Muscle of arm (tissue), 14 donors: ENCODE measurements at places on chromosomes 6 and 20.

- DNase-seq, result peak; percentile 38
These were observed 87.5 kb downstream of the ZFP64 start for GRCh38 chr20:52103913-52104545.

DNA sequence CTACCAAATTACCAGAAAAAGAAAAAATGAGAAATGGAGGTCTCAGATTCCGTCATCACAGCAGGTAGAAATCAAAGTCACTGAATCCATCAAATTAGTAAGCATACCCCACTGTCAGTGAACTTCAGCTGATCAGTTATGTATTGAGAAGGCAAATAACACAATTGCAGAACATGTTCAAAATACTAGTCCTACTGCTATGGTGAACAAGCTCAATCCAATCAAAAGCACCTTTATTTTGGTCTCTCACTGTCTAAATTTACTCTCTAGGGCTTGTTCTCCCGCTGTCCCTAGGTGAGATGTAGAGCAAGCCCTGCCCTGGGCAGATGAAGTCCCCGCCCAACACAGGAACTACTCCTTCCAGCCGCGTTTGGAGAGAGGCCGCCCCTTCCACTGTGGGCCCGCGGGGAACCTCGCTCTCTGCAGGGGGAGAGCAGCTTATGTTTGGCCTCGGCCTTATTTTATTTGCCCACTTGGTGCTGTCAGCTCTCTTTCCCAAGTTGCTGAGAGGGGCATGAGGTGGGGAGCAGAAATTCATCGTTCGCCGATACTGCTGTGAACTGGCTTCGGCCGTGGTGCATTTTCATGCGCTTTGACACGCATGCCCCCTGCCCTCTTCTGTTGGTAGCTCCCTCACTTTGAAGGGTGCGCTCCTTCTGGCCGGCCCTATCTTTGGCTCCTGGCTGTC, 14.3 kb upstream of the MAP1LC3A start:
- no peak for DNase-seq

DNA sequence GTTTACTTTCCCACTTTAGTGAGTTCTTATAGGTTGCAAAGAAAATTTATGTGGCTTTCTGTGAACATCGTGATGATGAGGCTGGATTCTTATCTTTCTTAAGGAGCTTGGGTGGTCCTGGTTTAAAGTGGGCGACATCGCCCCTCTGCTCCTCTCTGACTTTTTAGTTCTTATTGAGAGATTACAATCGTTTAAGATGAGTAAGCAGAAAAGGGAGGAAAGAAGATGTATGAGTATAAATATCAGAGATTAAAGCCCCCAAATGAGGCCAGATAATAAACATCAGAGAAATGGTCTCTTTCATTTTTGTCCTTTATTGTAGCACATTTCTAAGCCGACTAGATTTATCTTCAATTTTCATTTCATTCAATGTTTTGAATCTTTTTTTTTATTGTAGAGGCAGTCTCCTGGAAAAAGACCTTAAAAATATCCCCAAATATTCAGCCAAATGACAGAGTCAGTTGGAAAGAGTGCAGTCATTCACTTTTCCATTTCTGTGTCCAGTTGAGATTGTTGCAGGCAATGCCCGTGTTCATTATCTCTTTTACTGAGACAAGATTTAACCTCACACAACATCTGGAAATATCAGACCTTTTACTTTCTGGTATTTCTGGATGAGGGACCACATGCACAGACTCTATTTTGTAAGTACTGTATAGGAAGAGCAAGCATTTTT, 62.0 kb upstream of the PDE7B start:
- DNase-seq, result peak; percentile 55

GRCh38 chr6:166591961-166592520, 5.6 kb upstream of the RAMACL start:
- DNase-seq, result no peak

DNA sequence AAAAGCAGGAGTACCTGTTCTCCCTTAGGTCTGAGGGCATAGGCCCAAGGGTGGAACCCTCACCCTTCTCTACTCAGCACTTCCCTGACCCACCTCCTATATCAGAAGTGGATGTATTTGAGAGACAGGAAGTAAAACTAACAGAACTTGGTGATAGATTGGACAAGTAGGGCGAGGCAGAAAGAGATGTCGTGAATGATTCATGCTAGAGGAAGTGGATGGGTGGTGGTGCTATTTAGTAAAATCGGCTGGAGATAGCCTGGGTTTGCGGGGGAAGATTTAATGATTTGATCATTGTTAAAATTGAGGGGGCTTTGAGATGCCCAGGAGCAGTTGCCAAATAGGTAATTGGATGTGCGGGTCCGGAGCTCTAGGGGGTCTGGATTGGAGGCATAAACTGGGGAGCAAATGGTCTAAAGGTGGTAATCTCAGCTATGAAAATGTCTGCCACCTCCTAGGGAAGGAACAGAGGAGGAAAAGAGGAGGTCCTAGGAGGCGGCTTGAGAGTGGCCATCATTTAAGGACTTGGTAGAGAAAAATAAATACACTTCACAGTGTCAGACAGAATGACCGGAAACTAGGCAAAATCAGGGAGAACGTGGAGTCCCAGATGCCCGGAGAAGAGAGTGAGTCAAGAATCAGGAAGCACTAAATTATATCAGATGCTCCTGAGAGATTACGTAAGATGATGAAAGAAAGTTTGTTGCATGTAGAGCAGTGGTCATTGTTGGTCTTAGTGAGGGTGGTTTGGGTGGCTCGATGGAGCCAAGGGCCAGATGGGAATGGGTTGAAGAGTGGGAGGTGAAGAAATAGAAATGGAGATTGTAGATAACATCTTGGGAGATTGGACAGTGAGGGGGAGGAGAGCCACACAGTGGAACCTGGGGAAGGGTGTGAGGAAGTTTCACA, 142.0 kb downstream of the CEP57L1 start:
- DNase-seq, result no peak

DNA sequence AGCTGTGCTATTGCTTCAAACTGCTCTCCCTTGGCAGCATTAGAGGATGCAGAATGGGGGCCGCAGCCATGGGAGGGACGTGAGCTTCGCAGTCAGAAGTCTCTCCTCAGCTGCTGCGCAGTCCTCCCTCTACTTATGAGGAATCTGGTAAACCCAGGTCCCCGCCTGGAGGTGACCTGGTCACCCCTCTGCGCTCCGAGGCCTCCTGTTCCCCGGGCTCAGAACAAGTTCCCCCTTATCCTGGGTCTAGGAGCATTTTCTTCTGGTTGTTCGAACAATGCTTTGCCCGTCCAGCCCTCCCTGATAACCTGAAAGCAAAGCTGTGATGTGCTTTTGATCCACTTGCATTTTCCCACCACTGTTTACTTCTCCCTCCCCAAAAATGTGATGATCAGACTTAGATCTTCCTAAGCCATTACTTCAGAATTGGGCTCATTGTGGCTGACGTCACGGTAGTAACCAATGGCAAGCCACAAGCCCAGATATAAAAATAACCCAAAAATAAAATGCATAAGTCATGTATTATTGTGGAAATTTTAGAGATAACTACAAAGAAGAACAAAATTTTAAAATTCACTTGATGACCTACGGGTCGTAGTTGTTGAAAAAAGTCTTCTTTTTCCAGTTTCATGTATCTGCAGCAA, 80.7 kb downstream of the SERAC1 start:
- no peak for DNase-seq

DNA sequence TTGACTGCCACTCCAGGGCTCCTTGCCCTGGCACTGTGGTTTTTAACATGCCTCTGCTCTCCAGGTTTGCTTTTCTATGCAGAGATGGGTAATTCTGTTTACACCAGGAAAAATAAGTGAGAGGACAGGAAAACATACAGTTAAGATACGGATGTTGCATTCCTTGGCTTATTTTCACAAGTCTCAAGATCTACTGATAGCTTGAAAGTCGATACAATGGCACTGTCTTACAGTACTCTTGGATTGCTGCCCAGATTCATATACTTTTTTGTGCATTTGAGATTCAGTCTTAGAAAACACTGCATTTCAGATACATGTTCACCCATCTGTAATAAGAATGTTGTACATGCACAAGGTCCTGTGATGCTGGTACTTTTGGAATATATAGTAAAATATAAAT, 159.6 kb upstream of the FLRT3 start:
- DNase-seq, result no peak
